Colonic mucosa (tissue), 4 donors: ENCODE measurements at places on chromosomes 2 and 18. TPM values are rescaled to one million over a fixed set of nuclear protein-coding genes. Genes with fewer than 3 reads are reported as not detected.

- peaks cover 23% of the 10 kb centered on the region for H3K36me3 ChIP-seq
- no peak overlapping the region for H3K4me3 ChIP-seq
- H3K27me3 ChIP-seq = no peaks in the 10 kb centered on the region
- no peak for DNase-seq
Measured at GRCh38 chr2:241656190-241656741, 18.8 kb downstream of the ATG4B start.

DNA sequence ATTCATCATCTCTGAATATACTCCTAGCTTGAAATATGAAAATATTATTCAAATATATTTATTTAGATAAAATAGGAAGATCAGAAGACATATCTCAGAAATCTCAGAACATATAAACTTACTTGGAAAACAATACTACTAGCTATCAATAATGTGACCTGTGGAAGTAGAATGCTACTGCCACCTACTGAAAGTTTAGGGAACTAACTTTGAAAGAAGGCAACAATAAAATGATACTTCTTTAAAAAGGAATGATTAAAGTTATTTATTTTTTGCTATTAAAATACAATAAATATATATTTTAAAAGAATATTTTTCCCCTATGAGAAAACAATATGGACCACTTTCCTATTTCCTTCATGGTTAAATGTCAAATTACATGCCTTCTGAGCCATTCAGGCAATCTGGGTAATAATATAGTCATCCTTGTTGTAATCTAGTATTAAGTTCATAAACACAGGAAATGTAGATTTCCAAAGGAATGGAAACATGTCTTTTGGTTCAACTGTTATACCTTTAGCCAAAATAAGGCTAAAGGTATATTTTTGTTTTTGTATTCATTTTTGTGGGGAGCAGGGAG is 26.0 kb downstream of the ACADL start:
- no peak overlapping the region for H3K4me3 ChIP-seq
- DNase-seq = no peak
- H3K36me3 ChIP-seq = no peaks in the 10 kb centered on the region

DNA sequence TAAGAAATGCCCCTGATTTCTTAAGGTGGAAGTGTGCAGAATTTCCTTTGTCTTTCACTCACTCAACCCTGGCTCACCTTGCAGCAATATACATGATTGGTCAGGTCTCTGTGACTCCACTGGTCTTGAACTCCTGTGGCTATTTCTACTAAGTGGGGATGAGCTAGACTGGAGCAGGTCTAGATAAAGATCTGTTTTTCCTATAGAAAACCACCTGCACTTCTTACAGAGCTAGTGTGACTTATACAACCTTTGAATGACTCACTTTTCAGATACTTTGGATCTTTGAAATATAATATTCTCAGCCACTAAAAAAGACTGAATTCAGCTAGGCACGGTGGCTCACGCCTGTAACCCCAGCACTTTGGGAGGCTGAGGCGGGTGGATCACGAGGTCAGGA is 98.5 kb upstream of the KCTD1 start:
- H3K27ac ChIP-seq = no peak overlapping the region
- no peak overlapping the region for H3K4me3 ChIP-seq
- H3K36me3 ChIP-seq = no peaks in the 10 kb centered on the region
- no peaks in the 10 kb centered on the region for H3K27me3 ChIP-seq
- H3K4me1 ChIP-seq = no peaks in the 10 kb centered on the region
- DNase-seq = no peak

The RNU2-63P gene
- total RNA-seq = 5.7 TPM

DNA sequence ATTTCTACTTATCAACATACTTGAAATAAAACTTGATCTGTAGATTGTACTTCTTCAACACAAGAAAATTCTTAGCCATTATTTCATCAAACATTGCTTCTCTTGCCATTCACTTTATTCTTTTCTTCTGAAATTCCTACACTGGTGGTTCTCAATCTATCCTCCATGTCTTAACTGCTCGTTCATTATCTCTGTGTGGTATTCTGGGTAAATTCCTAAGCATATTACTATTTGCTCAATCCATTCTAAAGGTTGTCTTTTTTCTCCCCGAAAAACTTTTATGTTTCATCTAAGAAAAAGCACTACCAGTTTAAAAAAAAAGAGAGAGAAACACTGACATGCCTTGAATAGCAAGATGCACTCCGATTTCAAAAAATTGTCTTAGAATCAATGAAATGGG is 18.0 kb downstream of the SP3 start:
- H3K4me1 ChIP-seq = no peaks in the 10 kb centered on the region
- no peak overlapping the region for H3K4me3 ChIP-seq
- H3K27me3 ChIP-seq = no peaks in the 10 kb centered on the region
- no peak for DNase-seq

GRCh38 chr2:54471221-54471711 is 15.1 kb downstream of the SPTBN1 start:
- H3K27ac ChIP-seq = no peak overlapping the region
- no peak overlapping the region for H3K4me3 ChIP-seq
- no peaks in the 10 kb centered on the region for H3K27me3 ChIP-seq
- DNase-seq = no peak
- no peaks in the 10 kb centered on the region for H3K4me1 ChIP-seq

The FMNL2 gene
- total RNA-seq = 10.6 TPM

The CHRND gene
- not detected for total RNA-seq

The UGT1A5 gene
- total RNA-seq = 2.4 TPM
